ENCODE measurements at places on chromosomes 3 and 15.

GRCh38 chr3:111610612-111611054, 15.5 kb upstream of the ZBED2 start:
- DNase-seq, result peak; percentile 100

- DNase-seq, result peak; percentile 91
Measured at GRCh38 chr15:48423896-48424475, 92.8 kb downstream of the DUT start.

GRCh38 chr3:20186600-20187004, 596 bp upstream of the SGO1 start:
- DNase-seq, result peak; percentile 4

DNA sequence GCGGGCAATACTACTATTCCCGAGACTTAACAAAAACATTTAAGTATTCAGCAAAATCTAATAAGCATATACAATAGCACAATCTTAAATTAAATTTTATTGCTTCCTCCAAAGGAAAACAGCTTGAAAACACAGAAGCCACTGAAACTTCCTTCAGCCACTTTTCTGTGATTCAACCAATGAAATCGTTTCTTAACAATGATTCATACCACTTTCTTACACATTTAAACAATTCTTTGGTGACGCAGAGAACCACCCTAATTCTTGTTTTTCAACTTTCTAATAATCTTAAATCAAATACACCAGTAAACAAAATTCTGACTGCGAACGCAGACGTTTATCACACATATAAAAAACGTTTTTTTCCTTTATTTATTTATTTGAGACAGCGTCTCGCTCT, 4.1 kb downstream of the TJP1 start:
- DNase-seq, result peak; percentile 71

DNA sequence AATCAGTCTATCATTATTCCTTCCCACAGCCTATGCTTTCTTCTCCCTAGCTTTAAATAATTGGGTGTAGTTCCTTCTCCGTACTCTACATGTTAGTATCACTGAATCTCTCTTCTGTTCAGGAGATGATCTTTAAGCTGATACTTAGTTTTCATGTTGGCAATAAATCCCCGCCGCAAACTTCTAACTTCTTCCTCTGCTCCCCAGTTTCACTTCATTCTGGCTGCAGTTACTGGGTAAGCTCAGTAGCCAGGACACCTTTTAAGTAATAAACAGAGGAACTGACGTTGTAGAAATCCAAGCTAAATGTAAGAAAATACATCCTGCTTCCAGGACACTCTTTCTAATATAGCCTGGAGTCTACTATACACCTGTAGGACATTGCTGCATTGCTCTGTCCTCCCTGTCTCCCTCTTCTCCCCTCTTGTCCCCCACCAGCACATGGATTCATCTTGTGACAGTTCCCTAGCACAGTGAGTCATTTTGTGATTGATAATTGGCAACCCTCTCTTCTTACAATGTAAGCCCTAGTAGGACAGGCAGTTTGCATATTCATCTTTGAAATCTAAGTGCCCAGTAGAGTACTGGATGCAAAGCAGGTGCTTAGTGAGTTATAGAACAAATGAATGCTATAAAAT, 598.2 kb downstream of the UNC13C start:
- DNase-seq, result no peak

GRCh38 chr3:176964661-176965060, 232.6 kb downstream of the TBL1XR1 start:
- no peak for DNase-seq

- peak; percentile 65 for DNase-seq
Measured at GRCh38 chr3:32323604-32324003, 68.0 kb upstream of the CMTM7 start.

GRCh38 chr3:189365609-189366564, 194.1 kb downstream of the TPRG1 start:
- no peak for DNase-seq

GRCh38 chr3:116114586-116114985, 330.7 kb downstream of the LSAMP start:
- no peak for DNase-seq

DNA sequence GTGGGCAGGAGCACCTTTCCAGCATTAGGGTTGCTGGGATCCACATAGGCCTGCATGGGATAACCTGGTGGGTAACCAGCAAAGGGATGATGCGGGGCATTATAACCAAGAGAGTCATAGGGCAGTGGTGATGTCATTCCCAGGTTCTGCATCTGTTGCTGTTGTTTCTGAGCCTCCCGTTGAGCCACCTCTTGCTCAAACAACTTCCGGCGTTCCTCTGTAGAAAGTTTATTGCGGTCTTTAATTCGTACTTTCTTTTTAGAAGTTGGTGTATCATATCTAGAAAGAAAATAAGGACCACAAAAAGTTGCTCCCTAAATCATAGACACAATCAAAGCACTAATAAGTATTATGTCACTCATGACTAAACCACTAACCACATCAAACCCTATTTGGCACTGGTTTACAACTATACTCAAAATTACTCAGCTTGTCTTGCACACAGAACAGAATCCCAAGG, 77.8 kb downstream of the NBEAL2 start:
- peak; percentile 39 for DNase-seq

GRCh38 chr3:50203809-50204803, 965 bp upstream of the SLC38A3 start:
- DNase-seq, result no peak

GRCh38 chr15:74226761-74227540, 9.2 kb upstream of the CCDC33 start:
- DNase-seq, result peak; percentile 21

GRCh38 chr15:96351761-96352603, 21.5 kb downstream of the NR2F2 start:
- peak; percentile 56 for DNase-seq

GRCh38 chr3:5787861-5788488, 600.5 kb downstream of the EDEM1 start:
- DNase-seq, result no peak

GRCh38 chr15:57358571-57358970, 17.7 kb upstream of the CGNL1 start:
- no peak for DNase-seq

GRCh38 chr15:60074181-60074885, 70.2 kb downstream of the FOXB1 start:
- peak; percentile 49 for DNase-seq

GRCh38 chr3:14872706-14873105, 53.9 kb downstream of the FGD5 start:
- no peak for DNase-seq

DNA sequence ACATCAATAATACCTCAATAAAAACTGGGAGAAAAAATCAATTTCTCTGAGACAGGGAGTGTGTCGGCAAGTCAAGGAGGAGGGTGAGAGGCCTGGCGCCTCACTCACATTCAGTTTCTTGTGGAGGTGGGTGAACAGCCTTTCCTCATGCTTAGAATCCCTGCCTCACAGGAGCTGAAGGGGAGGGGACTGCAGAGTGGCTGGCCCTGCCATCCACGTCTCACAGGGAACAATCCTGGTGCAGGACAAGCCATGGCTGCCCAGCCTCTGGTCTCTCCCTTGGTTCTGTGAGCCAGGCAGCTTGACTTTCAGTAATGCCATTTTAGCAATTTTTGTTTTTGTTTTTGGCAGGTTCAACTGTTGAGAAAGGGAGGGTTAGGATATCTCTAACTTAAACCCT, 126.5 kb upstream of the HACD2 start:
- no peak for DNase-seq

DNA sequence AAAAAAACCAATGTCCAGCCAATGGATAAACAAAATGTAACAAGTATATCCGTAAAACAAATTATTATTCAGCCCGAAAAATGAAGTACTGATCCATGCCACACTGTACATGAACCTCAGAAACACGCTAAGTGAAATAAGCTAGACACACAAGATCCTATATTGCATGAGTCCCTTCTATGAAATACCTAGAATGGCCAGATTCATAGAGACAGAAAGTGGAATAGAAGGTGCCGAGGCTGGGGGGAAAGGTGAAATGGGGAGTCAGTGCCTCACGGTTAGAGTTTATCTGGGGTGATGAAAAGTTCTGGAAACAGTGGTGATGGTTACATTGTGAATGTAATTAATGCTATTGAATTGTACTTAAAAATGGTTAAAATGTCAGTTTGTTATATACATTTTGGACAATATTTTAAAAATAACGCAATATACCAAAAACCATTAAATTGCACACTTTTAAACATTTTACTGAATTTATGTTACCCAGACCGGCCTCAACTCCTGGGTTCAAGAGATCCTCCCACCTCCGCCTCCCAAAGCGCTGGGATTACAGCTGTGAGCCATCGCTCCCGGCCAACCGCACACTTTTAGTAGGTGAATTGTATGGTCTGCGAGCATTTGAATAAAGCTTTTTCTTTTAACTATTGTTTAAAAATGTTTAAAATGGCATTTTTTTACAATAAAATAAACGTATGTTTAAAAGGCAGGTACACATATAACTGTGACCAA, 2.1 kb downstream of the RNF168 start:
- DNase-seq, result peak; percentile 48

DNA sequence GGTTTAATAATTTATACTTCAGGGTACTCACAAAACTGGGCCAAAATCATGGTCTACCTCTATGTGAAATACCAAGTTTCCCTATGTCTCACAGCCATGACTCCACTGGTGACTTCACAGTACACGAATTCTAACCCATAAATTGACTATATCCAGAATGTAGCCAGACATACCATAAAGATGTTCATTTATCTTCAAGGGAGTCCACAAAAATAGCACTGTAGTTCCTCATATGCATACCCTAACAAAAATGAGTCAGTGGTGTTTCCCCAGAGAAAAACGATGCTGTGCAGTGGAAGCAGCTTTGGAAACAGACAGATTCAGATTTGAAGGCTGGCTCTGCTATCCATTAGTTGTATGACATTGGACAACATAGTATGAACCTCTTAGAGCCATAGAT, 438.8 kb downstream of the FHIT start:
- DNase-seq, result no peak

DNA sequence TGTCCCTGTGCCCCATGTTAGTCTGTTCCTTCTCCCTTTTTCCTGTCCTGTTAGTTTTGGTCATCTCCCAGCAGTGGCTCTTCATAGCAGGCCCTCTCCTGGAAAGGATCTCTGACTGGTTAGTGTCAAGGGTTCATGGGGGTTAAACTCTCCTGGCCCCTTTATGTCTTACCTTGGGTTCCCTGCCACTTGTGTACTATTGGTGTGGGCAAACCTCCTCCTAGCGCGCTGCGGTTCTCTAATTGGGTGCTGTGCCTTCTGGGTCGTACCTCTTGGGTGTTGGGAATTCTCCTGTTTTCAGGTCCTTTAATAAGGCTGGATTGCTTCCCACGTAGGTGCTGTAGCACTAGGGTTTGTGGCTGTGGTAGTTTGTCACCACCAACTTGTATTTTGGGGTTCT, 18.8 kb downstream of the GMPS start:
- no peak for DNase-seq

GRCh38 chr3:101996832-101997231, 147.5 kb downstream of the NFKBIZ start:
- DNase-seq, result no peak

- DNase-seq, result no peak
Measured at GRCh38 chr15:52014616-52015015, 4.4 kb upstream of the MAPK6 start.

GRCh38 chr3:33881156-33882064, 83.0 kb downstream of the PDCD6IP start:
- DNase-seq, result peak; percentile 61

DNA sequence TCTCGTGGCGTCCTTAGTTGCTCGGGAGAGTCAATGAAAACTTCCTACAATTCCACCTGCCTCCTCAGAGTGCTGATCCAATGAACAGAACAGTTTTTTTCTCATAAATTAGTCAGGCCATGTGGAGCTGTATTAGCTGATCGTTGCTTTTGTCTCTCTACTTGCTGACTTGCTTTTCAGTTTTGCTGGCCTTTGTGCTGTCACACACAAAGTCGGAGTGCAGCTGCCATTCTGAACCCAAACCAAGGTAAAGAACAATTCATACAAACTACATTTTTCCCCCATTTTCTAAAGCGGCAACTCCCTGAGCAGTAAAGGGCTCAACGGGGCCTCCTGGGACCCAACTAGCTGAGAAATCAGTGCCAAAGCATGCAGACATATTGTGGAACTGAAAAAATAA, 43.1 kb downstream of the MEIS2 start:
- no peak for DNase-seq

GRCh38 chr3:44120721-44121582, 120.7 kb upstream of the TOPAZ1 start:
- DNase-seq, result no peak

- peak; percentile 77 for DNase-seq
Measured at GRCh38 chr3:56758539-56758981, 43.2 kb downstream of the ARHGEF3 start.

GRCh38 chr3:122364490-122364889, 18.5 kb downstream of the MIX23 start:
- peak; percentile 49 for DNase-seq

GRCh38 chr3:158140396-158140795, 30.5 kb downstream of the RSRC1 start:
- peak; percentile 6 for DNase-seq

- DNase-seq, result no peak
Measured at GRCh38 chr15:90561344-90562244, 31.9 kb downstream of the CRTC3 start.

GRCh38 chr15:31852933-31853799, 177.1 kb upstream of the CHRNA7 start:
- DNase-seq, result no peak

- no peak for DNase-seq
Measured at GRCh38 chr3:45686850-45687249, 2.3 kb upstream of the SACM1L start.

GRCh38 chr15:44370830-44371229, 56.6 kb upstream of the CTDSPL2 start:
- no peak for DNase-seq

DNA sequence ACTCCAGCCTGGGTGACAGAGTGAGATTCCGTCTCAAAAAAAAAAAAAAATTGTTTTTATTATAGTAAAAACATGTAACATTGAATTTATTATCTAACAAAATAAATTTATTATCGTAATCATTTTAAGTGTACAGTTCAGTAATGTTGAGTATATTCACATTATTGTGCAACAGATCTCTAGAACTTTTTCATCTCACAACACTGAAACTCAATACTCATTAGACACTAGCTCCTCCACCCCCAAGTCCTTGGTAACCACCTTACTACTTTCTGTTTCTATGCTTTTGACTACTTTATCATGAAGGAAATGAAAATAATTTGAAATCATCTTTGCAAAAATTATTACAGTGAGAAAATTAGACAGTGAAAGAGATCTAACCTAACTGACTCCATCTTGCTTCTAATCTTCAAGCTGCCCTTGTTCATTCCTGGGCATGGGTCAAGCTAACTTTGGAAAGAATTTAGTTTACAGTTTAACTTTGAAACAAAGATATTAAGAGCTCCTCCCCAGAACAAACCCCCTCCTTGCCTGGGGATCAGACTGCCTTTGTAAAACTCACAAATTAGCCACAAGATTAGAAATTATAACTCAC, 15.0 kb upstream of the FYCO1 start:
- DNase-seq, result no peak

DNA sequence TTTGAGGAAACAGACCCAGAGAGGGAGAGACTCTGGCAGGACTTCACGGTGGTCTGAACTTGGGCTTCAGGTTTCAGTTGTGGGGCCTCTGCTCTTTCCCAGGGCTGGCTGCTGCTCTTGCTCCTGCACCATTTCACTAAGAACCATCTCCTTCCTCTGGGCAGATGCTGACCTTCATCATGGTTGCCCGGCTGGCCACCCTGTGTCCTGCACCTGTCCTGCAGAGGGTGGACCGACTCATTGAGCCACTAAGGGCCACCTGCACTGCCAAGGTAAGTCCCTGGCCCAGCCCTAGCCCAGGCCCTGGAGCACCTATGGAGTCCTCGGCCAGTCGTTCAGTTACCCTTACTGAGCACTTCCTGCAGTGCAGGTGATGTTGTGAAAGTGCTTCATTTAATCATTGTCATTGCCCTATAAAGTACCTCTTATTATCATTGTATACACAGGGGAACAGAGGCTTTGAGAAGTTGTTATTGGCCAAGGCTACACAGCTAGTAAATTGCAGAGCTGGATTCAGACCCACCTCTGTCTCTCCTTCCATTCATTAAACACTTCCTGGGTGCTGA, 10.0 kb downstream of the RPL32 start:
- no peak for DNase-seq
